CD4-positive, alpha-beta T cell treated with Interleukin-2 at 100 ng/mL for 4 hours (primary cell): ENCODE measurements at places on chromosomes 2 and 18.

GRCh38 chr2:37892436-37893114 lies 32.5 kb upstream of the RMDN2 start:
- peak; percentile 28 for DNase-seq

DNA sequence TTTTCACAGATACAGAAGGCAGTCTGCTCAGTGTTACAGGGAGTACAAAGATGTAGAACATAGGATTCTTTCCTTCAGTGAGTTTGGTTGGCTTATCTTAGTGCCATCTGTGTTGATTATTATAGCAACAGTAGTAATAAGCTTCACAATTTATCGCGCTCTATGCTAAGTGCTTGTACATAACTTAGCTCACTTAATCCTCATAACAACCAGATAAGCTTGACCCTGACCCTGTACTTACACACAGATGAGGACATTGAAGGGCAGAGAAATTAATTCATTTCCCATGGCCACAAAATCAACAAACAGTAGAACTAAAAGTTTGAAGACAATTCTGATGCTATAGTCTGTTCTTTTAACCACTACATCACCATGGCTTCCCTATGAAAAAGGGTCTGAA lies 121.8 kb downstream of the SPHKAP start:
- DNase-seq = no peak

- no peak for DNase-seq
Measured at GRCh38 chr18:34624551-34624950, 85.5 kb upstream of the DTNA start.

DNA sequence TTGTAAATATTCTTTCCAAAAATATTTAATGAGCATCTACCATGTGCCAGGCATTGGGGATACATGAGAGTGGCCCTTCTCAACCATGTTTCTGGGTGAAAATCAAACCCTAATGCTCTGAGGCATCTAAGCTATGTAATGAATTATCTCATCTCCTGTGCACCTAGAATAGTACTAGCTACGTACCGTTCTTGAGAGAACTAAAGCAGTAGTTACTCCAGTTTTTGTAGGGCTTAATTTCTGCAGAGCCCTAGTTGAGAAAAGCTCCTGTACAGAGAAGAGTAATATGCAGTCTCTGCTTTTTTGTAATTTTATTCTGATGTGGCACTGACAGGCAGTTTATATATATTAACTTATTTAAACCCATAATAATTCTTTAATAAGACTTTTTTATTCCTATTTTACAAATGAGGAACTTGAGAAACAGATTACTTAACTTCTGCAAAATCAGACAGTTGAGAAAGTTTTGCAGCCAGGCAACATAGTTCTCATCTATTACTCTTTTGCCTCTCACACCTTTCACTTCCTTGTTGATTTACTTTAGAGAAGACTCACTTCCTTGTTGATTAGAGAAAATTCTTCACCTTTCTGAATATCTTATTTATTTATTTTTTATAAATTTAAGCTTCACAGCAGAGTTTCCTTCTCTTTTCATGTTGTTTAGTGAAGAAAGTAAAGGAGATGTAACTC lies 3.1 kb downstream of the SPOPL start:
- peak; percentile 16 for DNase-seq

GRCh38 chr2:127700527-127701192 lies 637 bp upstream of the SFT2D3 start:
- DNase-seq = peak; percentile 34

DNA sequence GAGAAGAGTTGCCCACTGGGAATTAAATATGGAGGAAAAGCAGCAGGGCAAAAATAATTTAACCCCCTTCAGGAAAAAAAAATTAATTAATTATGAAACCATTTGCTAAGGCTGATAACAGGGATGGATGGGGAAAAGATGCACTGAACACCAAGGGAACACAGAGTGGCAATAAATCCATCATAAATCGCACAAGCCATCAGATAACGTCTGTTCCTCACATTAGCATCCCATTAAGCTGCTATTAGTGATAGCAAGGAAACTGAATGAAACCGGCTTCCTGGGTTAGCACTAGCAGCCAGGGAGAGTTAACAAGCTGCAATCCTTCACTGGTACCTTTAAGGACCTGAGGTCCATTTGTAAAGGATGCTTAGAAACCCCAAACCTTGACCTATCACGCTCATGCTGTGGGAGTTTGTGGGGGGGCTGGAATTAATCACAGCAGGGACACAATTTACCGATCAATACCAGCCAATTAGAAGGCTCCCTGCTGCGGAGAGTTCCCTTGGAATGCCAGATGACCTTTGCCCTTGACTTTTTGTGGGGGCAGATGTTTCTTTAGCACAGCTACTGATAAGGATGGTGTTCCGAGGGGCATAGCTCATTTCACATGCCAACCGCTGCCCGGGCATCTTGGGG lies 175.5 kb upstream of the KLF7 start:
- no peak for DNase-seq

GRCh38 chr18:12053289-12053688 lies 40.4 kb upstream of the ANKRD62 start:
- no peak for DNase-seq

DNA sequence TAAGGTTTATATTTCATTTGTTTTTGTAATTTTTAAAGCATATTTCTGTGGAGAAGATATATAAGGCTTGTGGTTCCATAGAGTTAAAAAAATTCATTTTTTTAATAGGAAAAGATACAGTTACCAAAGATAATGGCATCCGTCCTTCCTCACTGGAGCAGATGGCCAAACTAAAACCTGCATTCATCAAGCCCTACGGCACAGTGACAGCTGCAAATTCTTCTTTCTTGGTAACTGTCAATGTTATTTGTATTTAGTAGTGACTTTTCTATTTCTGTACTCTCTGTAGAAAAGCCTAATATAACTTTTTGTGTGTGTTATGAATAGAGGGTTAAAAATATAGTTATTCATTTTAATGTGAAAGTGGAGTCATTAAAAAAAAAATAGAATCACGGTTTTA lies 35.1 kb downstream of the HADHB start:
- DNase-seq = no peak

DNA sequence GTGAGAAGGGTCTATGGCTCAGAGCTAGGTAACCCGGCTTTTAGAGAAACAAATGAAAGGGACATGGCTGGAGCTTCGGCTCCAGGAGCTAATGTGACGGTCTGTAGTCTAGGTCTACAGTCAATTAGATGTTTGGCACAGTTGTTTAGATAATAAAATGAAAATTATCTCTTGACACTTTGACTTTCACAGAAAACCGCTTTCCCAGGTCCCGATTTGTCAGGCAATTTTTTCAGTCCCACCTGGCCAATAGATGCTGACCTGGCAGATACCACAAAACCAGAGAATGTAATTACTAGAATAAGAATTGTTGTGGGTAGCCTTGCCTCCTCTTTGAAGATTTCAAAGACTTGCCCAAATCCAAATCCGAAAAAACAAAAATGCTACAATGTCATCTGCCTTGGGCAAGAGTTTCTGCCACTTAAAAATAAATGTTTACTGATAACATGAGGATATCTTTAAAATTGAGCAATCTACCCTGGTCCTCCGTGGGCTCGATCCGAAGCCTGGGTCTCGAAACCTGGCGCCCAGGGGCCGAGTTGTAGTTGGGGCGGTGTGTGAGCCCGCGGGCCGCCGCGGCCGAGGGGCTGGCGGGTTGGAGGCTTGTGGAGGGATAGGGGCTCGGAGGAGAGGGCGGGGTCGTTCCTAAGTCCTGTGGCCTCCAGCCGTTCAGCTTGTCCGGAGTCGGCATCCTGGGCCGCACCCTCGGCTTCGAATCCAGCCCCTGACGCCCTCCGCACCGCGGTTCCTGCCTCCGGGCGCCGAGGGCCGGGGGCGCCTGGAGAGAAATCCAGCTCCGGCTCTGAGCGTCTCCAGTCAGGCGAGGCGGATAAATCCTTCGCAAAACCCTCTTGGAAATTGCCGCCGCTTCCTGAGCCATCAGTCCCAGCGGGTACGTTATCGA lies 2.3 kb downstream of the EMX1 start:
- DNase-seq = no peak

GRCh38 chr18:46556590-46557206 lies 100.3 kb downstream of the LOXHD1 start:
- DNase-seq = no peak

- no peak for DNase-seq
Measured at GRCh38 chr2:54969295-54969939, 80.8 kb downstream of the RTN4 start.

GRCh38 chr2:5410991-5411700 lies 281.0 kb upstream of the SOX11 start:
- no peak for DNase-seq

GRCh38 chr2:1650085-1650872 lies 94.0 kb downstream of the PXDN start:
- no peak for DNase-seq

DNA sequence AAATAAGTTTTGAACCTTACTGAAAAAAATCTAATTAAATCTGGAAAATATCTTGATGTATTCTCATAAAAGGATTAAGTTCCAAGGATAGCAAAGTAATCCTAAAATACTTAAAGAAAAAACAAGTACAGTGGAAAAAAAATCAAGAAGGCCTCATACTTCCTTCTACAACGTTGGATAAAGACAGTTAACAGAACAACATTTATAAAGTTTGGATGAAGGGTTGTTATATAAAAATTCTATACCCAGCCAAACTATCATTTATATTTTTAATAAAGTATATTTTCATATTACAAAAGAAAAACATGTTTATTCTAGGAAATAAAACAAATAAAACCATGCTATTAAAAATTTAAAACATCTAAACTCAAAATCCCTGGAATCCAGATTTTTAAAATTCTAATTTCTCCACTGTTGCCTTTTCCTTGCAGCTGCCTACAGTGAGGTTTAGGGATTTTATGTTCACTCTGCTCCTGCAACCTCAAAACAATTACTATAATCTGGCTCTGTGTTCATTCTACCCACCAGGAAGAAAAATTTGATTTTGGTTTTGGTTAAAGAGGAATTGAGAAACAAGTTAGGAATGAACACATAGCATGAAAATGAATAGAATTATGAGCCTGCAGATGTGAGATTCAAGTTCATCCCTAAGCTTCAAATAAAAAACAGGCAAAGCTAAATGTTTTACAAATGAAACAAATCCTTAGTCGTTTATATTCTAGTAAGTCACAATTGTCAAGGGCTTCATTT lies 142.8 kb downstream of the LPIN1 start:
- no peak for DNase-seq

- no peak for DNase-seq
Measured at GRCh38 chr2:155846259-155846658, 486.3 kb downstream of the NR4A2 start.

DNA sequence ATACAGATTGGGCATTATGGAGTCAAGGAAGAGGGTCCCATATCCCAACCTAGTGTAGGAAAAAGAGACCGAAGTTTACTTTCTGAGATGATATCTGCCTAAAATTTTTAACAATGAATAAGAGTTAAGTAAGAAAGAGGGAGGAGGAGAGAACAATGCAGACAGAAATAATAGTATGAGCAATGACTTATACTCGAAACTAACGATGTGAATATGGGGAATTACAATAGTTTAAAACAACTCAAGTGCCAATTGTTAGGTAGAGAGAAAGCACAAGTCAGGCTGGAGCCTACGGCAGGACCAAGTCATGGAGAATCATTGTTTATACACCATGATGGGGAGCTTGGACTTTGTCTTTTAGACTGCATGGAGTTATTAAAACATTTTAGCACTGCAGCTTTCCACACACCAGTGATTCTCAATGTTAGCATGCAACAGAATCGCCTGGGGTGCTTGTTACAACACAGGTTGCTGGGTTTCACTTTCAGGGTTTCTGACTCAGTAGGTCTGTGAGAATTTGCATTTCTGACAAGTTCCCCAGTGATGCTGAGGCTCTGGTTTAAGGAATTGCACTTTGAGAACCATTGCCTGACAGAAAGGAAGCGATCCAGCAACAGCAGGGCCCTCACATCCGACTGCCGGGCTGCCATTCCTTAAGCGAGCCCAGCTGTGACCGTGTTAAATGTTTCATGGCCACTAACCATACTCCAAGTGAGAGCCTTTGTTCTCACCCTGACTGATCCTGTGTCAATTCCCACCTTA lies 511.2 kb downstream of the DCDC2C start:
- DNase-seq = no peak

GRCh38 chr18:29373000-29373399 lies 1196.1 kb upstream of the CDH2 start:
- DNase-seq = no peak

GRCh38 chr2:113079131-113079530 lies 11.4 kb downstream of the IL1F10 start:
- DNase-seq = no peak

DNA sequence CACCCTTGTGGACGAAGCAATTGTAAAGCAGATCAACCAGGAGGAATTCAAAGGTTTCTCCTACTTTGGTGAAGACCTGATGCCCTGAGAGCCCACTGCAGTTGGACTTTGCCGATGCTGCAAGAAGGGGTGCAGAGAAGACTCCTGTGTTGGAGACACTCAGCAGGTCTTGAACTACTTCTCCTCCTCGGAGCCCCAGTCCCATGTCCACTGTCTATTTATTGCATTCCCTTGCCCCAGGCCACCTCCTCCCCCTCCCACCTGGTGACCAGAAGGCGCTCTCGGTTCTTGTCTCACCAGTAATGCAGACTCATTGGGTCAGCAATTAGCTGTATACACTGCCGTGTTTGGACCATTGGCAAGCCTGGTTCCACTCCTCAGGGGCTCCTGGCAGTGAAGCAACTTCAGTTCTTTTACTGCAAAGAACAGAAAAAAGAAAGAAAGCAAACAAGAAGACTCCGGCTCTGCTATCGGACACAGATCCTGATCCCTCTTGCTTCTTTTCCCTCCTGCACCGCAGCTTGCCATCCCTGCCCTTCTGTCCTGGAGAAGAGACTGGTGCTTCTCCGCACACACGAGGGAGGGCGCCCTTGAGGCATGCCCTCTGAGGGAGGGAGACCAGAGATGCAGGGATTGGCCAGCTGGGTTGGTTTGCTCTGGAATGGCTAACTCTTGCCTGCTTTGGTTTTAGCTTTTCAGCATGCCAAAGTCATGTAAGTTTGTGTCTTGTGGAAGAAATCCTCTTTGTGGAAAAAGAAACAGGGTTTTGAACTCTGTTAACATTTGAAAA lies 112.2 kb upstream of the EPAS1 start:
- no peak for DNase-seq

GRCh38 chr2:98448441-98449145 lies 3.9 kb downstream of the INPP4A start:
- DNase-seq = peak; percentile 79

GRCh38 chr2:12036640-12036983 lies 290.2 kb downstream of the LPIN1 start:
- DNase-seq = peak; percentile 22

DNA sequence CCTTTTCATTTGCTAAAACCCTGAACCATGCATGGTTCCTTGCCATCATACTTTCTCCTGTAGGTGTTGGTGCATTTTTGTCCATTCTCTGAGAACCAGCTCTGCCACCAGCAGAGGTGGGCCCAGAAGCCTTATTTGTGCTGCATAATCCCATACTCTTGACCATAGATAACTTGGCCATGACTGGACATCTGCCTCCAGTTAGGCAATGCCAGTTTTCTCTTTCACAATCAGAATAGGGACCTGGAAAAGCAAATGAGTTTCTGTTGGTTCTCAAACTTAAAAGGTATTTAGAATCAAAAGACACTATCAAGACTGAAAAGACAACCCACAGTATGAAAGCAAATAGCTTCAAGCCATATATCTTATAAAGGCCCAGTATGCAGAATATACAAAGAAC lies 167.3 kb downstream of the MAIP1 start:
- no peak for DNase-seq

- DNase-seq = no peak
Measured at GRCh38 chr2:15278296-15278695, 282.8 kb downstream of the NBAS start.

GRCh38 chr2:233068762-233069418 lies 8.7 kb downstream of the INPP5D start:
- DNase-seq = no peak
